ENCODE measurements at places on chromosomes 16 and 17. TPM values are rescaled to one million over a fixed set of nuclear protein-coding genes. Genes with fewer than 3 reads are reported as not detected.
A peak's percentile ranks its signal among the peaks of the same experiment; 100 is the strongest.

- no peak for ATAC-seq
Measured at GRCh38 chr17:78114831-78115723, 13.5 kb downstream of the TMC6 start.

Gene GCGR
- total RNA-seq, result 0.14 TPM

DNA sequence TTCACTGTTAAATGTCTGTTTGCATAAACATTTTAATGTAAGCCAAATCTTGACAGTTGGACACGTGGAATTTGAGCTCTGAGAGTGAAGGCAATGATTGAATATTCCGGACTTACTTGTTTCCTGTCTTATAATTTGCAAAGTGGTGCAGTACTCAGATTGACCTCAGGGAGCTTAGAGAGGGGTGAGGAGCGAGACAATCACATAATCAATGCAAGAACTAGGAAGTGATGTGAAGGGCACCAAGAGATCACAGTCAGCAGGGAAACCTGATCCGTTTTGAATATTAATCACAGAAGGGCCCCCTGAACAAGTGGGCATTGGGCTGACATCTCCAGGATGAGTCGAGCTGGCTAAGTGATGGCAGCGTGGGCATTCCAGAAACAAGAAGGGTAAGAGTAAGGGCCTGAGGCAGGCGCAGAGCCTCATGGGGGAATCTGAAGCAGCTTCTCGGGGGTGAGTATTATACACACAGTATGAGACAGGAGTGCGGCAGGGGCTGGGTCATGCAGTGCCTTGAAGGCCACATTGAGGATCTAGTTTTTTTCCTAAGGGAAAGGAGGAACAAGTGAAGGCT, 26.1 kb downstream of the TEX2 start:
- ATAC-seq, result no peak

Gene KCNH6
- 0.11 TPM for total RNA-seq

DNA sequence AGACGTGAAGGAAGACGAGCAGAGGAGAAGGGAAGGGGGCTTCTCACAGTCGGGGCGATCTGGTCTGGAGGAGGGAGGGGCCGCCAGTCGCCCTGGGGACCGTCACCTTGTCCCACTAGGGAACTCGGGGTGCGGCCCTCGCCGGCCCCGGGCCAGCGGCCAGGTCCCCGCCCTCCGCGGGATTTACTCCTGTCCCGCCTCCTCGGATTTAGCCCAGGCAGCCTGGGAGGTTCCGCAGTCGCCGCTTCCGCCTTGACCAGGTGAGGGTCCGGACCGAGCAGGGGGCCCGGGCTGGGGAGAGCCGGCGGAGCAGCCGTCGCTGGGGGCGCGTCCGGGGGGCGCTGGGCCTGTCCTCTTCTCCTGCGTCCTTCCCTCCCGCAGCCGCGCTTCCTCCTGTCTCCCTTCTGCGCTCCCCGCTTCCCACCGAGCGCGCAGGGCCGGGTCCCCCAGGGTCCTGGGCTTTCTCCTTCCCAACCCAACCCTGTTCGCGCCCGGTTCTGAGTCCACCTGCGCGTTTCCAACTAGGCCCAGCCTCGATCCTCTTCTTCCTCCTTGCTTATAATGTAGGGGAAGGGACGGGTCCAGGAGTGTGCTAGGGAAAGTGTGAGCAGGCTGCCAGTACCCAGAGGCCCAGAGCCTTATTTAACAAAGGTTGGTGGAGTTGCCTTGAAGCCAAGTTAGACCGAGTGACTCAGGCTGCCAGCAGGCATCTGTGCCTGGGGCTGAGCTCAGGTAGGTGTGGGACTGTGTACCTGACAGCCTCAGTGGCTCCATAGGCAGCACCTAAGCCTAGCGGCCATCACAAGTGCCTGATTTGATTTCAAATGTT, at the start of gene TNK1:
TNK1 (plus strand) TSS at position 235 of the 829 bp plus-strand sequence. CDS start 1,838 bp downstream, outside the sequence.
- ATAC-seq, result no peak

Gene GLP2R
- total RNA-seq, result not detected

- no peak for ATAC-seq
Measured at GRCh38 chr17:59007995-59008394, 98.7 kb downstream of the TRIM37 start.

Gene SEZ6L2
- 95.6 TPM for total RNA-seq

GRCh38 chr16:68645494-68646388, 631 bp downstream of the CDH3 start:
- peak; percentile 70 for ATAC-seq

Gene RHBDF1
- 19.9 TPM for total RNA-seq

- ATAC-seq, result no peak
Measured at GRCh38 chr17:43914451-43914850, 7.1 kb upstream of the MPP2 start.

DNA sequence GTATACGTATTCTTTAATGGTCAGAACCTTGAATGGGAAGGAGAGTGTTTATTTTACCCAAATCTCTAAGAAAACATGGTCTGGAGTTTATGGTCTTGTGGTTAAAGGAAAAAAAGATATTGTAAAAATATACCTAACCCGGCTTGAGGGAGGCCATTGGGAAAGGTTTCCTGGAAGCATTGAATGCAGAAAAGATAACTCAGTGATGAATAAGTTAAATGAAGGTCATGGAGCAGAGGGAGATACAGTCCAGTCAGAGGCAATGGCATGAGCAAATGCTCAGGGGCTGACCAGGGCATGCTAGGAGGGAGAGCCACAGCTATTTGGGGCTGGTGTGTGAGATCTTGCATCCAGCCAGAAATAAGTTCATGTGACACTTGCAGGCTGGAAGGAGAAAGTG, 430.4 kb upstream of the CDH5 start:
- ATAC-seq, result no peak

DNA sequence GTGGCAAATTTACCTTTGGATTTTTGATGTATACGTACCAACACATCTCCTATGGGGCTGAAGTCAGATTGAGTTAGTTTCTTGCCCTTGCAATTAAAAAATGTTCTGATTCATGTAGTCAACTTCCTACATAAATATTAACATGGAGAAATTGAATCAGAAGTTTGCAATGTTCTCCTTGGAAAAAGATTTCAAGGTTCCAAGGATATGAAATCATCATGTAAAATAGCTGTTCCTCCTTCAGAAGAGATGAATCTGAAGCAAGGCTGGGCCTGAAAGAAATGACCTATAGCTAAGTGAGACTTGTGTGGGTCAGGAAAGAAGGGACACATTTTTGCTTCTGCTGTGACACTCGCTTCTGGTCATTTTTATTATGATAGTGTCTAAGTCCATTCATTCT, 131.7 kb downstream of the RGS9 start:
- no peak for ATAC-seq

DNA sequence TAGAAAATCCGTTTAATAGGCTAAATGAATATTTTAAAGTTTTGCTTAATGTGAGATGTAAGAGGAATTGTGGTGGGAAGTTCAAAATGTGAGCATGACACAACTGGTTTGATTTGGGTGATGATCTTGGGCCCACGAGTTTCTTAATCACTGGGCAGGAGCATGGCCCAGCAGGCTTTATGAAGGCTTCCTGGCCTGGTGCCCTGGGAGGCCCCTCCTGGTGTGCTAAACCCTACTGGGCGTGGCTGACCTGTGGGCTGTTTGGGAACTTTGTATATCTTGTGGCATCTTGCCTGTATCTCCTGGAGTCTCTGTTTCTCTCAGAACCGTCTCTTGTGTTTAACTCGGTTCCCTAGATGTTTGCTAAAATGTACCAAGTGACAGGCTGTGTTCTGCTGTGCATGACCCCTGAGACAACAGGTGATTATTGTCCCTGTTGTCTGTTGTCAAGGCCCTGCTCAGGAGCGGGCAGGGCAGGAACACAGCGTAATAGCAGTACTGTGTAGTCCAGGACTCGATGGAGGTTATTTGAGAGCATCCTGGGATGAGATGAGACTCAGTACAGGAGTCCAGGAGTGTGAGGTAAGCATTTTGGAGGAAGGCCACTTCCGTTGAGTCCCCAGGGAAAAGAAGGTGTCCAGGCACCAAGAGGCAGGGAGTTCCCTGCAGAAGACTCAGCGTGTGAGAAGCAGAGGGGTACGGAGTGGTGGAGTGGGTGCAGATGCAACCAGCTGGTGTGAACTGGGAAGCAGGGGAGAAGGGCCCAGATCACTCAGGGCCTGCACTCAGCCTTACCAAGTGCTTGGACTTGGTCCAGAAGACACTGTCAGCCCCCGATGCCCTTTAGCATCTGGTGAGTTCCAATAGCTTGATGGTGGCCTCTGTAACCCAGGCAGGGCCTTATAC, 48.5 kb downstream of the B9D1 start:
- ATAC-seq, result no peak

Gene C16orf89
- 2.2 TPM for total RNA-seq

DNA sequence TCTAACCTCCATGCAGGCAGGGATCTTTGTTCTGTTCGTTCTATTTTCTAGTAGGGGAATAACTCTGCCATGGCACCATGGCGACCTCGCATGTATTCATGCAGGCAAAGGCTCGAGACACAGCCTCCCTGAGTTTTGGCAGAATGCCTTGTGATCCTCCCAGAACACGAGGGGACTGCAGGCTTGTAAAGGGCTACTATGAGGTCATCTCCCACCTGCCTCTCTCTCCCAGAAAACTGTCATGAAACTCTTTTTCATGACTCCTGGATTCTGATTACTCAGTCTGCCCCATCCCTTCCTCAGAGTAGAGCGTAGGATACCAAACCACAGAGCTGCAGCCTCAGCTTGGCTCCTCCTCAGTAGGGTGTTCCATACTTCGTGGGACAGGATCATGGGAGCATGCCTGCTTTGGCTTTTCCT, 64.3 kb downstream of the IGF2BP1 start:
- peak; percentile 95 for ATAC-seq

- peak; percentile 2 for ATAC-seq
Measured at GRCh38 chr17:81221842-81222619, 734 bp downstream of the CEP131 start.

GRCh38 chr17:78557598-78558039, 19.6 kb downstream of the DNAH17 start:
- ATAC-seq, result peak; percentile 97

DNA sequence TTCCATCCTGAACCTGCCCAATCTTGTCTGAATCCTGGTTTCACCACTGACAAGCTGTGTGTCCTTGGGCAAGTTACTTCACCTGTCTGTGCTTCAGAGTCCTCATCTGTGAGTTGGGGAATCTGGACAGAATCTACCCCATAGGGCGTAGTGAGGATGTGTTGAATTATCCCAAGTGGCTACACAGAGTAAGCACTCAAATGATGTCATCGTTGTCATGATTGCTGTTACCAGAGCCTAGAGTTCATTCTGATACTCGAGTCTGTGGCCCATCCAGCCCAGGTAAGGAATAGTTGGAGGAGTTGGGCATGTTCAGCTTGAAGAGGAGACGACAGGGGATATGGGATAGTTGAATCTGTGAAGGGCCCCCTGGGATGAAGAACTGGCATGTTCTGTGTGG, 45.9 kb downstream of the MAPT start:
- ATAC-seq, result no peak

All from motor neuron (in vitro differentiated cells).